Choroid plexus epithelial cell (primary cell): ENCODE measurements at places on chromosomes 2 and 18.

DNA sequence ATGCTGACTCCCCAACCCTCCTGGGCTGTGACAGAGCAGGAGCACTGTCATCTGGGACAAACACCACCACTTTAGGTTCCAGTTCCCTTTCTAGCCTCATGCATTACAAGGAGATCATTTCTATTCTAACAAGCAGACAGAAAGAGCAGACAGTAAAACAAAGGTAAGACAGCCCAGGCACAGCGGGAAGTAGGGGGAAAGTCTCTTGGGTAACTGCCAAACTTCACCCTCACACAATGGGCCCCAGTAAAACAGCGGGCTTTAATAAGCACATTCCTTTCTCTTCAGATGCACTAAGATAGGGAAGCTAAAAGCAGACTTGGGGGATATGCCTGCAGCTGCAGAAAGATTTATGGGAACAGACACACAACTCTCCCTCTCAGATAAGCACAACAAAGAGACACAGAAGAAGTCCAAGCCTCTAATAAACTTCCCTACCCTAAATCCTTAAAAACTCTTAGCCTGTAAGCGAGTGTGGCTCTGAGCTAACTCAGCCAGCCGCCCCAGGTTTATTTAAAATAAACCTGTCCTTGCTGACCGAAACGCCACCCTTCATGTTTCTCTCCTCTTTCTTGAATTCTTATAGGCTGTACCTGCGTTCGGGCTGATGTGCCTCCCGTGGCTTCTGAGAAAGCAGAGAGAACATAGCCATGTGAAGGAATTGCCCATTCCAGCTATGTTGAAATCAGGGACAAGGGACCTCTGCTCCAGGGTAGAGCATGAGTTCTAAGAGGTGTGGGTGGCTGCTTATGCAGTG, 726.8 kb upstream of the DDX18 start:
- no peak for DNase-seq

DNA sequence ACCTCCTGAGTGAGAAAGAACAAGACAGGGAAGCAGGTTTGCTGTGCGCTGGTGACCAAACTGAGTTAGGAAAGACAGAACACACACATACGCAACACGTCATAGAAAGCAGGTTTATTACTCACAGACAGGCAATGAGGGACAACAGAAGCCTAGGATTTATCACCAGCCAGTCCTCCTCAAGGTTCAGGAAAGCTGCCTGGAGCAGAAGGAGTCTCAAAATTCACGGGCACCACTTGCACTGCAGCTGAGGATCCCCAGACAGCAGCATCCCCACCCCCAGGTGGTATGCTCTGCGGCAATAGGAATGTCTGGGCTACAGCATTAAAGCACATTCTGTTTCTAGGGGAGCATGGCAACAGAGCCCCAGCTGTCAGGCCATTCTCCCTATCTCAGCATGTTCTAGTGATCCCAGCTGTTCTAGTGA, 284.4 kb upstream of the RGPD4 start:
- peak; percentile 51 for DNase-seq

DNA sequence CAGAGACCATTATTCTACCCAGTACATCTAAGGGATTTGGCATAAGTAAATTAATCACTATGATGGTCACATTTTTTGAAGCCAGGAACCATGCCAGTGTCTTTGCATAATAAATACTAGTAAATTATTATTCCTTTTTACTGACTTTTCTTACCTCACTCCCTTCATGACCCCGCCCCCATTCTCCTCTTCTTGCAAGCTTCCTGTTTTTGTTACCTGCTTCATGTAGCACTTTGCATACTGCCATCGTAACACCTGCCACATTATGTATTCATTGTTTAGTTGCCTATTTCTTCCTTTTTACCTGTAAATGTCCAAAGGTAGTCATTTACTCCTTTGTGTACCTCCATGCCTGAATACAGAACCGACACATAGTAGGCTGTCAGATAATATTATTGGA, 309.5 kb downstream of the KIAA1328 start:
- DNase-seq = no peak

- DNase-seq = peak; percentile 57
Observed at GRCh38 chr2:170554278-170554955, 160.7 kb upstream of the SP5 start.

- no peak for DNase-seq
Observed at GRCh38 chr2:37612382-37612781, 59.1 kb downstream of the CDC42EP3 start.

DNA sequence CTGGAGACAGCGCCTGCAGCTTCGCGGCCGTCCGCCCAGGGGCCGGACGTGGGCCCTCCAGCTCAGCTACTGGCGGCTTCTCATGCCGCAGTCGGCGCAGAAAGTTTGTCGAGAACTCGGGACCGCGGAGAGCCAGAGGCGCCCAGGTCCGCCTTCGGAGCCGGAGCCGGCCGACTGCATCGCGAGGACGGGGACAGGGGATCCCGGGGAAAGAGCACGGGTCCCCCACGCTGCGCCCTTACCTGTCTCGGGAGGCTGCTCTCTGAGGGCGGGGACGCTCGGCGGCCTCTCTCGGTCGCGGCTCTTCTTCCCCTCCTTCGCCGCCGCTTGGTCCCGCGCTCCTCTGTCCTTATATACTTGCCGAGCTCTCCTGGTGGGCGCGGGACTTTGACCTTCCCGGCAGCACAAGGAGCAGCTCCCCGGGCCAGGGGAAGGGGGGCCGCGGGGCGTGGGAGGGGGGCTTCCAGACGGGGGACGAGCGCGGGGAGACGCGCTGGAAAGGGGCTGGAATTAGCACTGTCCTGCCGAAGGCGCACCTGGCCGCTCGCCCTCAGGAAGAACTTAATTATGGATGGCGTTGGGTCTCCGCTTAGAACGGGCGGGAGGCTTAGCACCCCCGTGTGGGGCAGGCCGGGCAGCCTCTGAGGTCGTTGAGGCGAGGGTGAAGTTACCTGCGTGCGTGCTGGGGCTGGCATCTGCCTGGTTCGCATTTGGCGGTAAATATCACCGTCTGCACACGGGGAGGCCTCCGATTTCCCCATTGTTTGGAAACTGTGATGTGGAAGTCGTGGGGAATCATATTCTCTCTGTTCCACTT, at the start of gene POMC:
TSS of gene POMC (minus strand) at position 325 of the 817 bp plus-strand sequence. CDS start 3,808 bp downstream, outside the sequence.
- DNase-seq = peak; percentile 29

DNA sequence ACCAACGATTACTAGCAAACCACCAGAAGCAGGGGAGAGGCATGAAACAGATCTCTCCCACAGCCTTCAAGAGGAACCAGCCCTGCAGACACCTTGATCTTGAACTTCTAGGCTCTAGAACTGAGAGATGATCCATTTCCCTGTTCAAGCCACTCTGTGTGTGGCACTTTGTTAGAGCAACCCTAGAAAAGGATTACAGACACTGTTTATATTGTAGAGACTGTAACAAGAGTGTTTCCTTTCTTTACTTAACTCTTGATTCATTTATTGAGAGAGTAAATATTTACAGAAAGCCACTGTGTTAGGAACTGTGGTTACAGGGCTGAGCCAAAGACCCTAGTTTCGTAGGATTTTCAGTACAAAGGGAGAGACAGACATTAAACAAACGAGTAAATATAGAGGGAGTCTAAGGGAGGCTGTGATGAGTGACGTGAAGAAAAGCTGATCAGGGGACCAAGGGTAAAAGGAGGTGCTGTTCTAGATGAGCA, 10.9 kb downstream of the CCDC68 start:
- no peak for DNase-seq

GRCh38 chr2:154455166-154455565, 243.3 kb upstream of the KCNJ3 start:
- DNase-seq = peak; percentile 8

- DNase-seq = no peak
Observed at GRCh38 chr2:171939743-171940071, 17.4 kb downstream of the HAT1 start.

DNA sequence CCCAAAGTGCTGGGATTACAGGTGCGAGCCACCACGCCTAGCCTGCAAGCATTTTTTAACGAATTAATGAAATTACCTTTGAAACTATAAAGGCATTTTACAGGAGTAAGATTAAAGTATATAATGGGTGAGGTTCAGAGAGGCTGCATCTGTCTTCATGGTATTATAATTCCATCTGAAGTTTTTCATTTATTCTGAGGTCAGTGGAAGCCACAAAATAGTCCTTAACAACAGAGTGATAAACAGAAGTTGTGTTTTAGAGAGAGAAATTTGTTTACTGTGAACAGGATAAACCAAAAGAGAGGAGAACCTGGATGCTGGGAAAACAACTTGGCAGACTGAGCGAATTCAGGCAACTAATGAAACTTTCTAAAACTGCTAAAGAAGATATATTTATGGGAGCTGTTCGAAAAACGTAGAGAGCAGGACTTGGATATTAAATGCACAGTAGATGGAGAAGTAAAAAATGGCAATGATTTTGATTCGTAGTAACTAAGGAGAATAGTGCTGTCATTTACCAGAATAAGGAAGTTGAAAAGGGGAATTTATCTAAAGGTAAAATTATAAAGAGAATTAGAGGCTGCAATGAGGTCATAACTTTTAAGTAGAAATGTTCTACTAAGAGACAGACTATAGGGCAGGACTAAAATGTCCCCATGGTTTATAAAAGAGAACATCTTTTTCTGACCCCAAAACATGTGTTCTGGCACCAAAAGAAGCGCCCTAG, 37.9 kb upstream of the ITGA4 start:
- DNase-seq = no peak

- DNase-seq = peak; percentile 67
Observed at GRCh38 chr2:39487398-39488250, 50.5 kb upstream of the MAP4K3 start.

- DNase-seq = no peak
Observed at GRCh38 chr18:70553245-70553935, 264.5 kb downstream of the SOCS6 start.

GRCh38 chr18:75170022-75170789, 38.7 kb downstream of the PTGR3 start:
- DNase-seq = no peak

DNA sequence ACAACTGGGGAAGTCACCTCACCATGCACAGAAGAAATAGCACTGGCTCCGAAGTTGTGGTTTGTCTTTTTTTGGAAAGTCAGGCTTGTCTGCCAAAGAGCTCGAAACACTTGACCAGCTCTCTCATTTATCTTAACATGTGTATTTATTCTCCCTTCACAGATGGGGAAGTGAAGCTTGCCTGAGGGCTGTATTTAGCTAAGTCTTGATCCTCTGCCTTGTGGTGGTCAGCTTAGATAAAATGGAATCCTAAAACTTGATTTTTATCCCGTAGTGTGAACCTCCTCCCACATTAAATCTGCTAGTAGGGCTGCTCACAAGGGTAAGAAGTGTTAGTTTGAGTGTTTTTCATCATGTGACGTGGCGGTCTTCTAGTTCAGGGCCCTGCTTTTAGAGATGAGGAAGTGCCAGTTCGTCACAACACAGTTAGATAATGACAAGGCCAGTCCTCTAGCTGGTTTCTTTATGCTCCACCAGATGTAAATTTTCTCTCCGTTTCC, 89.7 kb downstream of the TMEM247 start:
- no peak for DNase-seq

DNA sequence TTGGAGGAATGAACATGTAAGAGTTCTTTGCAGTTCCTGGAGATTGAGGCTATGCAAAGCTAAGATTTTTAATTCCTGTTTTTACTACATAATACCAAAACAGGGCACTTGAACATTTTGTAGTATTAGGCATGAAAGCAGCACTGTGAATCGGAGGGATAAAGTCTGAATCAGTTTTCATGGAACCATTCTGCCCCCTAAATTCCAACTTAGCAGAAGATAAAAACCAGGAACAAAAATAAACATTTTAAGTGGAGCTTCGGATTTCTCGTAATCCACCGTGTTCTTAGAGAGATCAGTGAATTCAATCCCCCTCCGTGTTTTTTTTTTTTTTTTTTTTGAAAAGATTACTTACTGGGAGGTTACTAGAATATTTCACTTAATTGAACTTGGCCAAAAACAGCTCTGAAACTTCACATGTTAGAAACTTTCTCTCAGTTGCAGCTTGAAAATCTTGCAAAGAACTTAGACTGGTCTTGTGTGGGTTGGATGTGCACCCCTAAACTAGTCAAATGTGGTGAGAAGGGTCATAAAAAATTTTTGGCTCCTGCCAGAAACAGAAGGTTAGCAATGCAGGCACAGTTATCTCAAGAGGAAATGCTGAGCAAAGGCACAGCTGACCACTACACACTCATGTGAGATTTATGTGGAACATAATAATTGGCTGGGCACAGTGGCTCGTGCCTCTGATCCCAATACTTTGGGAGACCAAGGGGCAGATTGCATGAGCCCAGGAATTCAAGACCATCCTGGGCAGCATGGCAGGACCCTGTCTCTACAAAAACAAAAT, 145.4 kb upstream of the RNF152 start:
- peak; percentile 72 for DNase-seq

DNA sequence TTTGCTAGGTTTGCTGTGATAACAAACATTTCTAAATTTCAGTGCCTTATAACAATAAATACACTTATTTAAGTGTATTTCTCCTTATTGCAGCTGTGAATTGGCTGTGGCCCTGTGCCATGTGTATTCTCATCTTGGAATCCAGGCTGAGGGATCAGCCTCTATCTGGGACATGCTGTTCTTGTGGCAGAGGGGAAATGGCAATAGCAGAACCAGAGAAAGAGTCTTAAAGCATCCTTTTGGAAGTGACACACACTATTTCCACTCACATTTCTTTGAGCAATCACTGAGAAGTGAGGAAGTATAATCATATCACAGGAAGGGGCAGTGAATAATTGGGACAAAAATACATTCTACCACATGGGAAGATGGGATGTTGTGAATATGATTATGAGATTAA, 66.2 kb upstream of the PROKR1 start:
- peak; percentile 40 for DNase-seq

DNA sequence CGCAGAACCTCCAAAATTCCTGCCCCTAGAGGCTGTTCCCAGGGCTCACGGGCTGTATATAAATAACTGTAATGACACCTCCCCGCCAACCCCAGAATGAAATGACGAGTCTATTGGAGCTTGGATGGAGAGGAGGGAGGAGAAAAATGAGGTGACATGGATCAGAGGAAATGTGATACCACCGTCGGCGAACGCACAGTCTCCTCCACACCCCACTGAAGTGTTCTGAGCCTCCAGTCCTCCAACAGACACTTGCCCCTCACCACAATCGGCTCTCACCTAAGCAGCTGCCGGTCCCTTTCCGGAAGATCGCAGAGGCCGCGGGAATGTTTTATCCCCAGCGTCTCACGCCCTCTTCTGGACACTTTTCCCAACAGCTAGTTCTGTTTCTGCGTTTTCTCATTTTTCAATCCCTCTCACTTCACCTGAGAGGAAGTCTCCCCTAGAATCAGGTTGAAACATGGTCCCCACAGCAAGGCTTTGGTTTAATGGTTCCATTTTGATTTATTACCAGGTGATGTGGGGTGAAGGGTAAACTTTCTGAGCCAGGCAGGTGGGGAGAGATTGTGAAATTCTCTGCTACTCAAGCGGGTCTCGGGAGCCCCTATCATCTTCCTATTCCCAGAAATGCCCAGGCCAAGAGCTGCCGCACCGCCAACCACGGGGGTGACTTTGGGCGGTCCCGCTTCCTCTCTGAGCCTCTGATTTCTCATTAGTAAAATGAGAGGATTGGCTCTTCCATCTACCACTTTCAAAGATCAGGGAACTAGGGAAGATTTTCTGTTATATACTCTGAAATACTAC, 9.1 kb upstream of the MYO5B start:
- DNase-seq = peak; percentile 64
